CD4-positive, alpha-beta T cell (primary cell): ENCODE measurements at places on chromosomes 16 and 17. TPM values are rescaled to one million over a fixed set of nuclear protein-coding genes. Genes with fewer than 3 reads are reported as not detected.

Gene ZNF750
- total RNA-seq, result not detected

Gene RAB11FIP4
- total RNA-seq, result 87.3 TPM

Gene KCNH6
- total RNA-seq, result not detected

Gene TBC1D28
- not detected for total RNA-seq

Gene ADAD2
- total RNA-seq, result 0.59 TPM

Gene SLC13A2
- total RNA-seq, result not detected

GRCh38 chr17:76272541-76273444, 7.6 kb downstream of the UBALD2 start:
- H3K36me3 ChIP-seq, result peaks cover 37% of the 10 kb centered on the region
- peak; percentile 40 for DNase-seq
- H3K27me3 ChIP-seq, result no peaks in the 10 kb centered on the region

DNA sequence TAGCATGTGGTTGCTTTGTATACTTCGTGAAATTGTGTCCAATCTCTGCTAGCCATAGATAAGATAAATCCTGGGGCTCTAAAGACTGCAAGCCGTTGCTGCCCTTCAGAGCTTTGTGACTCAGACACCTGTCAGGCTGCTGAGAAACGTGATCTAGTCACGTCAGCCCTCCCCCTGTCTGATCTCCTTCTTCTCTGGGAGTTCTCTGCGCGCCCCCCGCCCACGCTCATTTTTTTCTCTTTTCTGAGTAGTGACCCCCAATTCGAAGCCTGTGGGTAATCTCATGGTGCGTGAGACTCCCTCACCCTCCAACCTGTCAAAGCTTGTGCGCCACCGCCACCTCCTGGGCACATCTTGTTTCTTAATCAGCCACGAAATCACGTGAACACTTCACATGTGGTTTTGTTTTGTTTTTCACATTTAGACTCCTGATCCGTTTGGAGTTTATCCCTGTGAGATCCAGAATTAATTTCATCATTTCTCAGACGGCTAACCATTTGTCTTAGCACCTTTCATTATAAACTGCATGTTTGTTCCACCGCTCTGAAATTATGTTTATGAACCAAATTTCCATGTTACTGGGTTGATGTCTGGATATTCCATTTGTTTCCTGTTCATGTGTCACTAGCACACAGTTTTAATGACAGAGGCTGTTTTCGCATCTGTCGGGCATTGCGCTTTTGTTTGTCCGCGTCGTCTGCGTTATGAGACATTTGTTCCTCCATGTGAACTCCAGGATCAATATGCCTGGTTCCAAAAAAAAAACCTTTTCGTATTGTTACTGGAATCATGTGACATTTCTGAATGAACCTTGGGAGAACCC, 977 bp upstream of the ZNF778 start:
- peak overlapping the region; percentile 98 for H3K27ac ChIP-seq
- no peaks in the 10 kb centered on the region for H3K27me3 ChIP-seq
- H3K4me1 ChIP-seq, result peaks cover 30% of the 10 kb centered on the region

DNA sequence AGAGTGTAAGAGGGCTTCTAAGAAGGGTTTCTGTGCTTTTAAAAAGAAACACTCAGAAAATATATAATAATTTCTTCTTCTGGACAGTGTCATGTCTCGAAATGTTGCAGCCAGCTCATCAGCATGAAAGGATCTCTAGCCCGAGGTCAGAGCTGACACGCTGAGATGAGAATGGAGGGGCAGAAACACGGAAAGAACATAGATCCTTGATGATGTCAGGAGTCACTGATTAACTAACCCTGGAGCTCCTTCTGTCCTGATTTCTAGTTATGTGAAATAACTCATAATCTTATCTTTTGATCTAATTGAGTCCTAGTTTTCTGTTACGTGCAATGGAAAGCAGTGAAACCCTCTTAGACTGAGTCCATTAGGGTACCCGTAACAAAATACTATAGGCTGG, 10.3 kb upstream of the TOX3 start:
- no peak overlapping the region for H3K4me3 ChIP-seq
- no peaks in the 10 kb centered on the region for H3K27me3 ChIP-seq
- no peaks in the 10 kb centered on the region for H3K36me3 ChIP-seq
- H3K27ac ChIP-seq, result no peak overlapping the region

- no peak overlapping the region for H3K27ac ChIP-seq
- no peaks in the 10 kb centered on the region for H3K4me1 ChIP-seq
- no peaks in the 10 kb centered on the region for H3K27me3 ChIP-seq
- no peak for DNase-seq
- H3K36me3 ChIP-seq, result no peaks in the 10 kb centered on the region
These were observed 167.2 kb downstream of the ANKFN1 start for GRCh38 chr17:56320443-56320842.

DNA sequence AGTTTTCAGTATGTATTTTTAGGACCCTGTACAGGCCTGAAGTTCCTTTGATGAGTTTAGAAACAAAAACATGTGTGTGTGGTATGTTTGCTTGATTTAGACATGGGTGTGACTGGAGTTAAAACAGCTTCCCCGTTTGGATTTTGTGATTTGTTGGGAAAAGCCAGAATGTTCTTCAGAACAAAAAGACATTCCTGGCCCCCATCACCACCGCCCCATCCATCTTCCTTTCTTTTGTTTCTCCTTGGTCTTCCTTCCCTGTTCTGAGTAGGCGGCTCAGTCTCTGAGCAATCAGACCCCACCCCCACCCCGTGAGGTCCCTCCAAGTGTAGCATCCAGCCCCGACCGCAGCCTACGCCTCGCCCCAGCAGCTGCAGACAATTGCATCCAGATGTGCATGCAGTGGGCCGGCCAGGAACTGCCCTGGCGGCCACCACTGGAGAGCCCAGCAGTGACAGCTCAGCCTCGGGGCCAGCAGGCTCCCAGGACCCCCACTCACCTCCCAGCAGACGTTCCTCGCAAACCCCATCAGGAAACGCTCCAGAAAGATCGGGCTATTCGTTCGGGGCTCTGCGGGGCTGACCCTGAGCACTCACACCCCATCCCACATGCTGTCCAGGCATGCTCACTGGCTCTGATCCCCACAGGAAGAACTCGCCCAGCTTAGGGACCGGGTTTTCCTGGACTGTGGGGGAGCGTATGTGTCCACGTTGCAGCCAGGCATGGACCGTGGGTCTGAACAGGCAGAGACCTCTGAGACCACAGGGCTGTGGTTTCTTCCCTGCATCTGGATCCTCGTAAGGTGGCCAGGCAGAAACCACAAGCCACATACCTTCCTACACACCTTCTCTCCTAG, 99.8 kb upstream of the CDH5 start:
- H3K4me3 ChIP-seq, result no peak overlapping the region
- DNase-seq, result no peak
- no peak overlapping the region for H3K27ac ChIP-seq
- H3K4me1 ChIP-seq, result peaks cover 7% of the 10 kb centered on the region
- peaks cover 25% of the 10 kb centered on the region for H3K27me3 ChIP-seq

DNA sequence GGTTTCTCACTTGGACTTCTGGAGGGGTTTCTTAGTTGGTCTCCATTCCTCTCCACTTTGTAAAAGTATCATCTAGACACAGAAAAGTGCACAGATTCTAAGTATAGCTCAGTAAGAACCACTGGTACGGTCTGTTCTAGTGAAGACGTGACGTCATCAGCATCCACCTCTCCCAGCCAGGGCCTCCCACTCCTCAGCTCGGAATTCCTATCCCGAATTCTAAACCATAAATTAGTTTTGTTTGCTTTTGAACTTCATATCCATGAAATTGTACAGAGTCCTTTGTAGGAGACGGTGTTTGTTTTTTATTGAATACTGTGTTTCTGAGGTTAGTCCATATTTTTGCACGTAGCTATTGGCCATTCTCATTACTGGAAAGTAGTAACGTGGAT, 25.5 kb downstream of the FOXK2 start:
- H3K27me3 ChIP-seq, result no peaks in the 10 kb centered on the region
- DNase-seq, result no peak
- no peaks in the 10 kb centered on the region for H3K36me3 ChIP-seq
- no peak overlapping the region for H3K27ac ChIP-seq
- no peak overlapping the region for H3K4me3 ChIP-seq

- H3K27me3 ChIP-seq, result no peaks in the 10 kb centered on the region
- H3K36me3 ChIP-seq, result no peaks in the 10 kb centered on the region
- no peak overlapping the region for H3K4me3 ChIP-seq
- DNase-seq, result no peak
- peaks cover 40% of the 10 kb centered on the region for H3K4me1 ChIP-seq
These were observed 238.8 kb downstream of the MRTFB start for GRCh38 chr16:14309906-14310305.
